NCI-H1436 (cell line): ENCODE measurements at places on chromosomes 5 and 9.

DNA sequence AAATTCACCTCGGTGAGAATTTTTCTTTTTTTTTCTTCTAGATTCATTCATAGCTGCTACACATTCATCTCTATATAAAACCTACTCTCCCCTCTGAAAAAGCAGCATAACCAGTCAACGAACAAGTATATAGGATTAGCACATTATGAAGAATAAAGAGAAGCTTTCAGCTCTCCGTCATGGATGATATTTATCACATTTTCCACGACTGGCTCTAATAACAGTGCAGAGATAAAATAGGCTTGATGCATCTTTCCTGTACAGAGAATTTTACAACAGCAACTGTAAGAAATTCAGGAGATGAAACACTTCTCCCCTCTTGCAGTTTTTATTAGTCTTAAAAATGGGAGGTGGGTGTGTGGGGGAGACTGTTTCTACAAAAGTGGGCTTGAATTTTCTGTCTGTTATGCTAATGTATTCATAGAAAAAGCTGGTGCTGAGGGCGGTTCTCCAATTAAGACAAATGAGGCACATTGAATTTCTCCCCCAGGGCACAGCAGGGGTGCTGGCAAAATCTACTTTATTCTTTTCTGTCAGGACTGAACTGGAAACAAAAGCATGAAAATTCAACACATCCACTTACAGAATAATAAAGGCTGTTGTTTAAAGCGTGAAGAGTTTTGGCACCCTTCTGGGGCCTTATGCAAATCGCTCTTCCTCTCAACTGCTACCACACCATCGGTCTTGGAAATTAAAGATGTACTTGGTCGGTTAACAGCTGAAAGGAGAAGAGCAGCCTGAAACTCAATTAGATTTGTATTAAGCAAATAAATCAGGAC, 233.9 kb upstream of the ZNF608 start:
- peak; percentile 83 for DNase-seq

DNA sequence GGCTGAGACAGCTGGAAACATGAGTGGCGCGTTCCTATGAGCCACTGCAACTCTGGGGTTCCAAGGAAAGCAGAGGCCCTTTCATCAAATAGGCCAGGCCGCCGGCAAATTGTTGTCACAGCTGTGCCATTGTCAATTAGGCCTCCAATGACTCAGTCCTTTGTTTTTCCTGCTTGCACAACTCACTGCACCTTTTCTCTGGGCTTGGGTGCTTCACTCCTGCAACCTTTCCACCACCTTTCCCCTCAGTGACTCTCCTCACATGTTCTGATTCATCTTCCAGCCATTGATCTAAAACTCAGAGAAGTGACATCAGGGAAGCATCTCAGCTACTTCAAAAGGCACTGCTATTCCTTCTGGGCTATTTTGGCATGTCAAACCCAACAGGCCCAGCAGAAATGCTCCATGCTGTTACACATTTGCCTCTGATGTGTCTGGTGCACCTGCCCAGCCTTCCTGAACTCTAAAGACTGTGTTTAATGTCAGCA, 653.7 kb downstream of the NR2F1-AS1 start:
- DNase-seq, result no peak

DNA sequence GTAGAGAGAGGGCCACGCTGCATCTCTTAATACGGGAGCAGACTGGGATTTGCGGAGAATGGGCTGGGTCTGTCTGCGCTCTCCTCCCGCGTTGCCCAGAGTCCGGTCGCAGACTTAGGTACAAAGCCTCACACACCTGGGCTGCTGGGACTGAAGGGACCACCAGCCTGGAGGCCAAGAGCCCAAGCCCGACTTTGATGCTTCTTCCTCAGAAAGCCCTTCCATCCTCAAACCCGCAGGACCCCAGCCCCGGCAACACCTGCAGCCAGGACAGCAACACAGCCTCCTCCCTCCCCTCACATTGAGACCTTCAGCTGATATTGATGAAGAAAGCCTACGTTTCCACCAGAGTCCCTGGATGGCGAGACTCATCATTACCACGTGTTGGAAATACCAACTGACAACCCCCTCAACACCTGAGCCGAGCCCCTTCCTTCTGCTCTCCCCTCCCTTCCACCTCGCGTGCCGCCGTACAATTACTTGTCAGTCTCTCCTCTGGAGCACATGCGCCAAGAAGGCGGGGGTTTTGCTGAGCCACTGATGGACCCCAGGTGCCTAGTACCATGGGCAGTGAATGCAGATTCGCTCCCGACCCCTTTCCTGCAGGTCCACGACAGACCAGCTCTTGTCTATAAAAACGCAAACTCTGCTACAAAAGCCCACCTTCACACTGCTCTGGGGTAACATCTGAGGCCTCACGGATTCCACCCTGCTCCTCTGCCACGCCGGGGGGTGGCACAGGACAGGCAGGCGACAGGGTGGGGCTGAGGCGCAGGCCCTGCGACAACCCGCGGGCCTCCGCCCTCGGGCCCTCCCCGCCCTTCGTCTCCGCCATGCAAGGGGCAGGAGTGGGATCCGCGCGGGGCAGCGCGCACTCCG, 841 bp downstream of the ASB6 start:
- no peak for DNase-seq

DNA sequence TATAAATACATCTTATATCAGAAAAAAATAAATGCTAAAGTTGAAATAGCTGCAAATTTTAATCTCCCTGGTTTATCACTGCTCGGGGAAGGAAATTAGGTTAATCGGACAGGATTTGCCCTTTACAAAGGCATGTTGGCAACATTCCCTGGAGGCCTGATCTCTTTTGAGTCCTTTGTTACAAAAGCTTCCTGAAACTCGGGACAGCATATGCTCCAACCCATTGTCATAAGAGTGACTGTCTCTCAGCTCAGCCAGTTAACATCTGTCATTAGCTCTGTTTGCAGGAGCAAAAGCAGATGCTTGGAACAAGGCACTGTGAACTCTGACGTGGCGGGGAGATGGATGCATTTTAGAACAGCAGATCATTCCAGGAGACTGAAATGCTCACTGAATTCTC, 80.6 kb downstream of the MYO10 start:
- no peak for DNase-seq

GRCh38 chr5:40029711-40030495, 605.1 kb upstream of the DAB2 start:
- DNase-seq, result no peak
